ENCODE measurements at places on chromosomes 6 and 20.

DNA sequence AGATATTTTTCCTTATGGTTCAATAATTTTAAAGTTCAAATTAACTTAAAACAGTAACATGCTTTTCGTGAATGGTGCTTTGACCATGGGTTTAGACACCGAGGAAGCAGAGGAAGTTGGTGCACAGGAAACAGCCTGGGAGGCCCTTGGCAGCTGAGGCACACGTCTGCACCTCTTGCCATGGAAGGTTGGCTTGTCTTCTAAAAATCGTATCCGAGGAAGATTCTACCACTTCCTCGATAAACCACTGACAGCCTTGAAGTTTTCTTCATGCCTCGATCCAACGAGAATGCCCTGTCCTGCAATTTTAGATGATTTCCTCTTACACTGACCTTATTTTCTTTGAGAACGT, 12.2 kb downstream of the DLL1 start:
- no peak for DNase-seq

DNA sequence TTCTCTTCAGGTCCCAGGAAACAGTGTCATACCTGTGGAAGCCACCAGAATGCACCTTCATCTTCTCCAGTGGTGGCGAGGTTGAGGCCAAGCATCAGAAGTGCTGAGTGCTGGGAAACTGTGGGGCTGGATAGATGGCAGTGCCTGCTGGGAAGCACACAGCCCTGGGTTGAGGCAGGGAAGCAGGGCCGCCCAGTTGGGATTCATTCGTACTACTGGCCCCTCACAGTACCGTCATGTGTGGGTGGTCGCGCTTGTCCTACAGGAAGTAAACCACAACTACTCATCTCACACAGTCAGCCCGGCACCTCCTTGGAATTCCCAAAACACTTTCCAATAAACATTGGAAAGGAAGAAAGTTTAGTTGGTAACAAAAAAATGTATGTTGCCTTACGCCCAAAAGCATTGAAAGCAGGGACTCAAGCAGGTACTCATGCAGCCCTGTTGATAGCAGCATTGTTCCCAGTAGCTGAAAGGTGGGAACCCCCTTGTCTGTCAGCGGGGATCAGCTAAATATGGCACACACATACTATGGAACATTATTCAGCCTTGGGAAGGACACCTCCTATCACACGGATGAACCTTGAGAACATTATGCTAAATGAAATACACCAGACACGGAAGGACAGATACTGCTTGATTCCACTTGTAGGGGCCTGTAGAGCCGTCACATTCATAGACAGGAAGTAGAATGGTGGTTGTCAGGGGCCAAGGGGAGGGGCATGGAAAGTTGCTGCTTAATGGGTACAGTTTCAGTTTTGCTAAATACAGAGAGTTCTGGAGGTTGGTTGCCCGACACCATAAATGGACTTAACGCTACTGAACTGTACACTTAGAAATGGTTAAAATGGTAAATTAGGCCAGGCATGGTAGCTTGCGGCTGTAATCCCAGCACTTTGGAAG, 162.7 kb downstream of the MTHFD1L start:
- DNase-seq: no peak

DNA sequence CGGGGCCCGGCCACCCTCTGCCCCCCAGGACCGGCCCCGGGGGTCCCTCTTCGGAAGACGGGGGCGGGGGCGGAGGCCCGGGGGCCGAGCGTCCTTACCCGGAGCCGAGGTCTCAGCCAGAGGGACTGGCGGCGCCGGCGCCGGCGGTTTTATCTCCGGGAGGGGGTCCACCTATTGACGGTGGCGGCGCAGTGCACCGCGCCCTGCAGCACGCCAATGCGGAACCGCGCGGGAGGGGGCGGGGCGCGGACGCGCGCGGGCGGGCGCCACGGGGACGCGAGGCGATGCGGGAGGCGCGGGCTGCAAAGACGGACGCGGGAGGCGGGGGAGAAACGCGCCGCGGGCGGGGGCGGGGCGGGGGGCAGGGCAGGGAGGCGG, at the start of gene EEF1A2:
Gene EEF1A2, minus strand, starts transcription at position 124 of the 378 bp plus-strand sequence. CDS start 1,320 bp downstream, outside the sequence.
- no peak for DNase-seq

DNA sequence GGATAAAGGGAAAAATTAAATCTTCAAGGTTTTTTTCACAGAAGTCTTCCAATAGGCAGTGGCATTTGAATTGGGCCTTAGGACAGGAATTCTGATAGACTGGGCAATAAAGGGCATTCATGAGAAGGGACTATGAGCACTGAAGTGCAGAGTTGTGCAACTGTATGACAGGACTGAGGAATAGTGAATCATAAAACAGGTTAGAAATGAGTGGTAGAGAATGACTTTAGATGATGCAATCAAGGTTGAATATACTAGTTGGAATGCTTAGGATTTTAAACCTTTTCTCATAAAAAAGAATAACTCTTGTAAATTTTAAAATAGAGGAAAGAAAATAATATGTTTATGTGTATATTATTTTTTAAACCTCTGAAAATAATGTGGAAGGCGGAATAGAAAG, 944.7 kb downstream of the PHF3 start:
- no peak for DNase-seq

DNA sequence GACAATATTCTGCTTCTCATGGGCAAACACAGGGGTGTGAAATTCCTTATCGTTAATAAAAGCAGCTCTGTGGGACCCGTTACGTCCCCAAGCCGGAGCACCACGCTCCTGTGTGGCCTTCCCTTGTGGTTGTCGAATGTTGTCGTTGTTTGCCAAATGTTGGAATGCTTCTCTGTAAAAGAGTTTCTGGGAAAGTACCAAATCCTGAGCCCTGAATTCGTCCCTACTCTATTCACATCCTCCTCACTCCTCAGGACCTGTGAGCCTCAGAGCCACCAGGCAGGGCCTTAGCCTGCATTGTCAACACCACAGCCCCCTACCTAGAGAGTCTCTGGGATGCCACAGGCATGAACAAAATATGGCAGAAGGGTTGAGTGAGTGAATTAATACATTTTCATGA, 64.0 kb downstream of the THBS2 start:
- no peak for DNase-seq

- DNase-seq: no peak
Observed at GRCh38 chr20:53020834-53021233, 48.7 kb downstream of the TSHZ2 start.

GRCh38 chr20:17427638-17428037, 103.5 kb downstream of the BFSP1 start:
- DNase-seq: no peak

GRCh38 chr6:84976526-84977362, 212.3 kb upstream of the TBX18 start:
- DNase-seq: no peak

- DNase-seq: no peak
Observed at GRCh38 chr6:168730931-168731716, 290.1 kb downstream of the SMOC2 start.

DNA sequence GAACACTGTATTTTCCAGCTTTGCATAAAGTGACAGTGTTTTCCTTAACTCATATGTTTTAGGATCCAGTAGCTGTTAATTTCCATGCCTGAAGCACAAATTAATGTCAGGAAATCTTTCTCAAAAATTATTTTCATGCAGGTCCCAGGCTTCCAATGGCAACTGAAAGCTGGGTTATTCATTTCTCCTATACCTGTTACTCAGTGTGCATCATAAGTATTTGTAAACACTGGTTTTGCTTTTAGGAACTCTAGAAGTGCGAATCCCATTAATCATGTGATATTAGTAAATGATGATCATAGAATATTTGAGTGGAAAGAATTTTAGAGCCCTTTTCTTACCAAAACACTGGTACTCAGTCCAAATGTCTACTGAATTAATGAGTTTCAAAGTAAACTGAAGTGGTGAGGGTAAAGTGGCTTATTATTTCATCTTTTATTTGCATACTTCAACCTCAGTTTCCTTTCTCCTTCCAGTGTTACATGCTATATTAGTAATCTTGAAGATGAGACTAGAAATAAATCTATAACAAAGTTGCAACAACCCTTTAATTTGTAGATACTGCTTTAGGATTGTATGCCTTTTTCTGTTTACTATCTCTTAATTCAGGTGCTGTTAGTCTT, 124.0 kb downstream of the ZFAND3 start:
- no peak for DNase-seq

- no peak for DNase-seq
Observed at GRCh38 chr20:36251426-36251825, 15.1 kb downstream of the AAR2 start.

DNA sequence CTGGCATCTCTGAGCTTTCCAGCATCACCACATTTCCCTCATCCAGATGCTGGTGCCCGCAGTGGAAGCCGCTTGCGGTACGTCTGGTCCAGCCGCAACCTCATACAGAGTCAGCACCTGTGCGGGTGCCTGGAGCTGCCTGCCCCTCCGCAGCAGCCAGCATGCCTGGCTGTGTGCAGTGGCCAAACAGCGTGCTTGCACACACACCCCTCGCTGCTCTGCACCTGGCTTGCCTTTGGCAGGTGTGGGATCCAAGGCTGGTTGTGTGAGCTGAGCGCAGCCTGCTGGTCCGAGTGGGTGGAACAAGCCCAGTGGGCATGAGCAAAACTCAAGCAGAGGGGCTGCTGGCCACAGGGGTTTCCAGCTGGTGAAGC, 3.1 kb upstream of the HINT3 start:
- no peak for DNase-seq

GRCh38 chr6:100134297-100134696, 140.3 kb upstream of the MCHR2 start:
- DNase-seq: no peak

GRCh38 chr6:81925201-81925600, 172.7 kb upstream of the TENT5A start:
- DNase-seq: no peak

GRCh38 chr6:39228111-39228971, 934 bp downstream of the KCNK5 start:
- no peak for DNase-seq

DNA sequence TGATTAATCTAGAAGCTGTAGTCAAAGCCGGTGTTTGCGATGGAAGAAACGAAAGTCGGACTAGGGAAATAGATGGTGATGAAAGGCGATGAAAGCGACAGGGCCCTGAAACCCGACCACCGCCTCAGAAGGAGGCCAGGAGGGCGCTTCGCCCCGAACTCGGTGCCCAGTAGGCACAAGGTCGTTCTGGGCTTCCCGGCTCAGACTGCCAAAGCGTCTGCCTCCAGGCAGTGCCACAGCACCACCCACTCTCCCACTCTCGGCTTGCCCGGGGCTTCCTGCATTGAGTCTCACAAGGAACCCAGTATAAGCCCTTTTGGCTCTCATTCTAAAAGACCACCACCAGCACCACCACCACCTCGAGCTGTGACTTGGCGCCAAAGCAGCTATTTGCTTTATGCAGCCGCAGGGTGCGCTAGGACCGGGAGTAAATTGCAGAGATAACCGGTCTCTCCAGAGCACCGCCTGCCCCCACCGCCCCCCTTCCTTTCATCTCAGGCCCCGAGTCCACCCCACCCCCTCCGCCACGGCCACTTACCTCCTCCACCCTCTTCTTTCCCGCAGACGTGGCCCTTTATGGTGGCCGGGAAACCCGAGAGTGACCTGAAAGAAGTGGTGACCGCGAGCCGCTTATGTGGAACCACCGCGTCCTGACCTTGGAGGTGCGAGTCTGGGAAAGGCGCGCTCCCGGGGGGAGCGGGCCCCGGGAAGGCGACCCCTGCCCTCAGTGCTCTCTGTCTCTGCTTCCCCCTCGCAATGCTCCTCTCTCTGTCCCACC, 2.4 kb downstream of the TCF21 start:
- no peak for DNase-seq

DNA sequence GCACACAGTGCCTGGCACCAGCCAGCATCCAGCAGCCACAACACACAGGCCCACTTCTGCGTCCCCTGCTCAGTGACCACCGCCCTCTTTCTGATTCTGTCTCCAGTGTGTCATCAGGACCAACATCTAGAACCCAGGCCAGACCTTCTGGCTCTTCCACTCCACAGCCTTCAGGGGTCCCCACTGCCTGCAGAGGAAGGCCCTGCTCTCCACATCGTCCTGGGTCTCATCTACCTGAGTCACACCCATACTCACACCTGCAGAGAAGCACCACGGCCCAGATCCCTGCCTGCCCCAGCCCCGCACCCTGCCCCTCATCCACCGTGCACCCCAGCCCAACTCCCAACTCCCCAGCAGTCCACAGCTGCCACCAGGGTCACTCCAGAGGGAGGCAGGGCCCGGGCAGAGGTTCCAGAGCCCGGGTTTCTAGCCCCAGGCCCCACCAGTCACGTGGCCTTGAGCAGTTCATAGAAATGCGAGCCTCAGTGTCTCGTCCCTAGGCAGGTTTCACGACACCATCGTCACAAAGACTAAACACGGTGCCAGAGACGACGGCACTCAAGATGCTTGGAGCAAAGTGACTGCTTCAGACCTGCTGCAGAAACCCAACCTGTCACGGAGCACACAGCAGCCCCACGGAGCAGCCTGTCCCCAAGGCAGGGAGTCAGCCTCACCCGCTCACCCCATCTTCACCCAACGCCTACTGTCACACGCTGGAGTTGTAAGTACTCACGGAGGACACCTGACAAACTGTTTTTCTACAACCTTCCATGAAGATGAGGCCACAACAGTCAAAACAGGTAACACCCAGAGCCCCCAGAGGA, 16.1 kb downstream of the TAF4 start:
- DNase-seq: no peak

DNA sequence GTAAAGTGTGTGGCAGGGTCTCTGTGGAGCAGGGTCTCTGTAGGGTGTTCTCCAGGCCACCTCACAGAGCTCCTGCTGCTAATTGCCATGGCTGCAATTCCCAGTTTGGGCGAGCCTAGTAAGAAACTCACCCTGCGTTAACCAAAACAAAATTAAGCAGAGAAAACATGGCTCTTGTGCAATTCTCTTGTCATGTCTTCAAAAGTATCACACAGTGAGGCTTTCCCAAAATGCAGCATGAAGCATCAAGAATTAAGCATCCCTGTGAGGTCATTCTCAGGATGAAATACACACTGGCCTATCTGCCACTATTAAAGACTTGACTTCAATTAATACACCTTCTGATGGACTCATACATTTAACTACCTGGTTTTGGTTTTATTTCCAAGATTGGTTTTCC, 72.8 kb downstream of the KIF13A start:
- DNase-seq: no peak

DNA sequence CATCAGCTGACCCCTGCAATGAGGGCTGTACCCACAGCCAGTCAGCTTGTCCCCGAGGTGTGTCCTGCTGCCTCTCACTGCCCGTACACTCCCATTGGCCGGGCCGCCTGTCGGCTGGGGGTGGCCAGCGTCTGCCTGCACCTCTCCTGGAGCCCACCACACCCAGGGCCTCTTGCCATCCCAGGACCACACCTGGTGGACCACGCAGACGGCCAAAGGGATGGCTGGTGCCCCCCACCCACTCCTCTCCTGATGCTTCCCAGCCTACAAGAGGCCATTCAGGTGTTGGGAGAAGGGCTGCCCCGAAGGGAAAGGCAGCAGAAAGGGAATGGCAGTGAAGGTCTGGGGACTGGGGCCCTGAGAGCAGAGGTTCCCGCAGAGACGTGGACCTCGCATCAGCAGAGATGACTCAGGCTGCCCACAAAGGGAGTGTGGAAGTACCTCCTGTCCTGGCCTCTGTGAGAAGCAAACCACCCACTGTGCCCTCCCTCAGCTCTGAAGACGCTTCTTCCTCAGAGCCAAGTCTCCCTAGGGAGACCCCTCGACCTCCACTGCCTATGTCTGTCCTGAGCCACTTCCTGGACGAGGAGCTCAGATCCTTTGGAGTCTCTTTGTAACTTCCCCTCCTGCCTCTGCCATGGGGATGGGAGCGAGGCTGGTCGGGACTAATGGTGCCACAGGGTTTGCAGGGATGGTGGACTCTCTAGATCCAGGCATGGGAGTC, 60.9 kb downstream of the PYGB start:
- no peak for DNase-seq

All from stimulated activated CD4-positive, alpha-beta T cell treated with anti-CD3 and anti-CD28 coated beads, Interleukin-1b, Interleukin-23, amount 100 ng/mL, for 1 hour (primary cell).